Osteocyte (in vitro differentiated cells): ENCODE measurements at places on chromosomes 5 and 9. TPM values are rescaled to one million over a fixed set of nuclear protein-coding genes. Genes with fewer than 3 reads are reported as not detected.

DNA sequence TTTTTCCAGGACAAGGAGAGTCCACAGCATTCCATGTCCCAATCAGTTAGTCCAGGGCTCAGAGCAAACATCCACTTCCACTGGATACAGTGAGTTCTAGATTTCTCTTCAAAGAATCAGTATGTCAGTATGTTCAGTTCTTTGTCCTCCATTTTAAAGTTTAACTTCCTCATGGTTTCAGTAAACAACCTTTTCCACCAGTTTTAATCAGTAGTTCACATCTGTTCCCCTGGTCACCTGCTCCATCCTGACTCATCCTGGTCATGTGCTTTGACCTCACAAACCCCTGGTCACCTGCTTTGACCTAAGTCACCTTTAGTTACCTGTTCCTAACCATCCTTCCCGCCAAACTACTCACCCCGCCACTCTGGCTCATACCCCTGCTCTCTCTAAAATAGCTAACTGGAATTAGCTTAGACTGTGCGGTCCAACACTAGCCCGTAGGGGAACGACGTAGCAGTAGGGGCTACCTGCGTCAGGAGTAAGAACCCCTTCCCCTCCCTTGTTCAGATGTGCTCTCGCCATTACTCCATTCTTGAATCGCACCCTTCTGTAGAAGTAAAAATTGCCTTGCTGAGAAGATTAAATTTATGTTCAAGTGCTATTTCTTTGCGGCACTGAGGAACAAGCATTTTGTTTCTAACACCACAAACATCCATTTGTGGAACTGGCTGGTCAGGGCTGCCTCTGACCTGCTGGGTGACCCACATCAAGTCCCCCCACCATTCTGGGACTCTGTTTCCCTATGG lies 5.5 kb downstream of the ENG start:
- no peak for DNase-seq

DNA sequence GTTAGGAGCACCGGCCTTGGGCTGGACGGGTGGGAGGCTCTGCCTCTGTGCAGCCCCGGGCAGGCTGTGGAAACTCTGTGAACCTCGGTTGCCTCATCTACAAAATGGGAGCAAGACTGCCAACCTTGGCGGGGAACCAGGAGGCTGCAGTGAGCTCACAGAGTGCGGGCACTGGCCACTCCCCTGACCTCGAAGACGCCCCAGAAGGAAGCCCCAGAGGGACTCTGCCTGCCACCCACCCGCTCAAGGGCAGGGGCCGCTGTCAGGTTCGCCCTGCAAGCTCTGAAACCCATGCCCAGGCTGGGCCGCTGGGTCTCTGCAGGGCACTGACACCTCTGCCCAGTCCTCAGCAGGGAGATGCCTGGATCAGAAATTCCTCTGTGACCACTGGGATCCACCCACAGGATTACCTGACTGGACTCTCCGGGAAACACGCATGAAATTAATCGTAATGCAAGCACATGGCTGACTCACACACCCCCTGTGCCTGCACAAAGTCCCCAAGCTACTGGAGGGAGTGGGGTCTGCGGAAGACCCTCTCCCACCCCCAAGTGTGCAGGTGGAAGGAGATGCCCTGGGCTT lies 7.4 kb downstream of the CCDC187 start:
- DNase-seq = no peak

GRCh38 chr5:94467954-94468930 lies 150.2 kb downstream of the KIAA0825 start:
- DNase-seq = no peak

- DNase-seq = no peak
These were observed 140.2 kb downstream of the HSD17B3 start for GRCh38 chr9:96161819-96162218.

DNA sequence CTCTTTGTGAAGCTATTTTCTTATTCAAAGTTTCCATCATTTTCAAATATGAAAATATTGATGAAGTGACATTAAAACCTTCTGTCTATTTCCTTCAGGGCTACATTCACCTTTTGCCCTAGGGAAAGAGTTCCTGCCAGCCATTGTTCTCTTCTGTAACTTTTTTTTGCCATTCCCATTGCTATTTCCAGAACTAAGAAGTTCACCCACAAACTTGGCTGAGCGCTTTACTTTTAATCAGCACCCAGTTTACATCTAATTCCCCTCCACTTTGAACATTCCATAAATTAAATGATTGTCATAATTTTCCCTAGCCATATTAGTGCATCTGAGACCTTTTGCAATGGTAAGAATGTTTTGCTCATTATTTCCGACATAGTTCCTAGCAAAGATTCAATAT lies 4.4 kb downstream of the IL33 start:
- DNase-seq = no peak

Gene HTR1A
- total RNA-seq = not detected in 2 replicates

Gene CNOT8
- 49.2 and 61.1 TPM in 2 replicates for total RNA-seq
